ENCODE measurements at places on chromosomes 11 and 22.

DNA sequence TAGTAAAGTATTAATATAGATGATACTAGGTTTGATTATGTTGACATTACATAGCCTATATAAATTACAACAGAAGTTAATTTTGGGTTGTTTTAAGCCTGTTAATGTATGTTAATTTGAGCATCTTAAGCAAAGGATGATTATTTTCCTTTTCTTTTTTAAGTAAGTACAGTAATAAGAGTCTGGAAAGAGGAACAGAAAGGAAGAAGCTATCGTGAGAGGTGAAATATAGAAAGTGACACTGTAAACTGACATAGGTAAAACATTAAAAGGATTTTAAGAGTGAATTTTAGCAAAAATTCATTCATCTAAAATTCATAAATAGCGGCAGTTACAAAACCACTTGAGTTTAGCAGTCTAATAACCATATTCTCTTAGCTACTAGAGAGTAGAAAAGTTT lies 45.5 kb downstream of the FAR1 start:
- no peak for DNase-seq

- no peak for DNase-seq
Observed at GRCh38 chr11:10786451-10786850, 22.3 kb downstream of the EIF4G2 start.

DNA sequence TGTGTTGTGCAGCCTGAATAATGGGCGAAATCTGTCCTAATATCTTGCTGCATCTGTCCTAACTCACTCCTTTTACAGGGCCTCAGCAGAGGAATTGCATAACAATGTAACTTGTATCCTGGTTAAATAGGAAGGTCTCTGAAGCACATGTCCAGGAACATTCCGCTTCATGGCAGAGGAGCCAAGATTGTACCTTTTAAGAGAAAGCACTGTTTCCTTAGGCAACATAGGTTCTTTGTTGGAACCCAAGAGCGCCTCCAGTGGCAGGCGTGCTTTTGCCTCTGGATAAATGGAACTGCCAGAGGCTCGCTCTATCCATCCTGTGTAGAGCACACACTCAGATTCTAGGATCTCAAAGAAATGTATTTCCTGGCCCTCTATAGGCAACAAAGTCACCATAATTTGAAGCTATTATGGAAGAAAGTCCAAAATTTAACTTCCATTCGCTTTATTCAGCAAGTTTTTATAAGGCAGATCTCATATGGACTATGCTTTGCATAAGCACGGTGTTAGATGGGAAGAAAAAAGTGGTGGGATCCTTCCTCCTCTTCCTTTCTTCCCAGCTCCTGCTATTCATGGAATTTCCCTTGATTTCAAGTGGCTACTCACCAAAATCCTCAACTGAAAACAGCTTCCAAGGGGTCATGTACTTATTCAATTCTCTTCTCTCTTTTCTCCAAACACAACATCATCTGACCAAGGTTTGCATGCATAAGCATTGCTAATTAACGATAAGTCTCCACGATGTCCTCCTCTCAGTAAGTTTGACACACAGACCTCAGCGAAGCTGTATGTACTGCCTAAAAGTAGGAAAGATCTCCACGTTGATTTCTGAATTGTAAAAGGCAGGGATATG lies at the start of gene BLID:
BLID (minus strand) TSS at position 692 of the 856 bp plus-strand sequence; CDS start at position 399, 293 bp downstream.
- DNase-seq = no peak

GRCh38 chr11:133956650-133957633 lies at the start of gene IGSF9B:
TSS of gene IGSF9B (minus strand) at chr11:133956968. CDS start at chr11:133956754, 214 bp downstream.
- peak; percentile 92 for DNase-seq

- DNase-seq = no peak
Observed at GRCh38 chr22:38042488-38042790, 14.8 kb upstream of the PICK1 start.

- DNase-seq = no peak
Observed at GRCh38 chr22:45265535-45265934, 19.2 kb upstream of the UPK3A start.

- peak; percentile 44 for DNase-seq
Observed at GRCh38 chr11:47514825-47515647, 37.9 kb downstream of the CELF1 start.

- DNase-seq = no peak
Observed at GRCh38 chr11:31800398-31801265, 10.5 kb downstream of the PAX6 start.

- no peak for DNase-seq
Observed at GRCh38 chr22:25465949-25466348, 98.5 kb upstream of the GRK3 start.

DNA sequence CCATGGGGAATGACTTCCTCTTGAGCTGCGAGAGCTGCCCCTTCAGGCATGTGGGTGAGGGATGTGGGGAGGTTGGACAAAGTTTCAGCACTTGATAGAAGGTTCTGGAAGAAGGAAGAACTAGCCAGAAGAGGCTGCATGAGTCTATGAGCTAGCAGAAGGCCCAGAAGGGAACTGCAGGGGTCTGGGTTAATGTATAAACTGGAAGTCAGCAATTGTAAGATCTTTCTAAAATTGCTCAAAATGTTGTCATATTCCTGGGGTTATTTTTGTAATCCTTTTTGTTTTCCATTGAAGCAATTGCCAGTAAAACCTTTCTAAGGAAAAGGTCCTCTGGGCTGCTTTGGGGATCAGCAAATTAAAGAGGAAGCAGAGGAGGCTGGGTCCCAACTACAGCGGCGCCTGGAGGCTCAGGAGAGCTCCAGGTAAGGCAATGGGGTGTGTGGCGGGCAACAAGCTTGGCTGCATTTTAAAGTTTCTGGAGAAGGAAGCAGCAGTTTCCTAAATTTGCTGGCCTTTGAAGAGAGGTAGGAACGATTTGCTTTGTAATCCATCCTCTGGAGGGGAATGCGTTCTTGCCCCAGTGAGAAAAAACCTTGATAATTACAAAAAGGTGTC lies 29.2 kb downstream of the ADAMTS15 start:
- DNase-seq = no peak

- DNase-seq = no peak
Observed at GRCh38 chr11:125935618-125936199, 10.1 kb upstream of the VSIG10L2 start.

GRCh38 chr11:28535677-28536076 lies 427.5 kb downstream of the METTL15 start:
- DNase-seq = no peak

DNA sequence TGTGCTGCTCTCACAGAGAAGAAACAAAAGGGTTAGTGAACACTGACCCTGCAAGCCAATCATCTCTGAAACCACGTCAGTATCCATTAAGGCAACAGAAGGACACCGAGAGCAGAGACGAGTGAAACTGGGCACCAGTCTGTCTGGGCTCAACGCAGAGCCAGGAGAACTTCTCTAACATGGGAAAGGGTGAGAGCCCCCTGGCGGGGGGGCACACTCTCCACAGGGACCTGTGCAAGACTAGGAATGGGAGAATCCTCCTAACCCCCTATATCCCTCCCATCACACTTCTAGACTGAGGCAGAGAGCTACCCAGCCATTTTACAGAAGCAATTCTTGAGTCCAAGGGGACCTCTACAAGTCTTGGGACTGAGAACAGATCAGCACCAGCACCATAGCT lies 285.8 kb downstream of the SOX6 start:
- DNase-seq = no peak

DNA sequence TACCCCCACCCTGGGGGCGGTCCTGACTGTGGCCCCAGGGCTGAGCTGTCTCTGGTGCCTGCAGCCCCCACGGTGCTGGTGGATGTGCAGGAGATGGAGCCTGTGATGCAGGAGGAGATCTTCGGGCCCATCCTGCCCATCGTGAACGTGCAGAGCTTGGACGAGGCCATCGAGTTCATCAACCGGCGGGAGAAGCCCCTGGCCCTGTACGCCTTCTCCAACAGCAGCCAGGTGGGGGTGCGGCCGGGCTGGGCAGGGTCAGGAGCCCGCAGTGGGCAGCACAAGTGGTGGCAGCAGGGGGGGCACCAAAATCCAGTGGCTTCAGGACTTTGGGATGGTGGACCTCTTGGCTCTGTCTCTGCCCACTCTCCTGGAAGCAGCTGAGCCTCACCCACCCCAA lies 8.0 kb upstream of the NDUFS8 start:
- DNase-seq = no peak

DNA sequence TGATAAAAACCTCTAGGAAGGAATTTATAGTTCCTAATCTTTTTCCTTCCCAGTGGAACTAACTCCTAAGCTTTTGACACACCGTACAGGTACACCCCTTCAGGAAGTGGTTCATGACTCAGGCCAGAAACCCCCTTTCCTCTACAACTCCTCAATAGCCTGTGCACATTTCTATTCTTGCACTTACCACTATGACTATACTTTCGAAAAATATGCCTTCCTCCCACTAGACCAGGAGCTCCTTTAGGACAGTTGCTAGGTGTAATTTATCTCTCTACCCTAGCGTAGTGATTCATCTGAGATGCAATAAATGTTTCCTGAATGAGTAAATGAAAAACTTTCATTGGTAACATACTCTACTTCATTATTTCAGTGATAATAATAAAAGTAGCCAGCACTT lies 14.5 kb downstream of the MAP6 start:
- DNase-seq = no peak

DNA sequence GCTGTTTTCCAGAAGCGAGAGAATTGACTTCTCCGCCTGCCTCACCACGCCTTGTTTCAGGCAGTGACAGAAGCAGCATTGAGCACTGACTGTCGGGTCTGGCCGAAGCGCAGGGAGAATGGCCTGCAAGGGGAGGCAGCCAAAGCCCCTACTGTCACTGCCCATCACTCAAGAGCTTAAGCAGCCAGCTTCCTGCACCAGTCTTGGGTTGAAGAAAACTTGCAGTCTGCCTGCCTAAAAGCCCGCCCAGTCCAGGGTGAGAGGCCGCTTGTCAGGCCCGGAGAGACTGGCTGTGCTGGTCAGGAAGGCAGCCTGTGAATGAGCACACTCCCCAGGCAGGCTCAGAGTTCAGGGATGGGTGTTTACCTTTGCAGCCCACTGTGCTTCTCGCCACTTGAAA lies 108.3 kb downstream of the PKNOX2 start:
- DNase-seq = no peak

GRCh38 chr22:37802310-37803194 lies 5.2 kb upstream of the GCAT start:
- DNase-seq = peak; percentile 29

DNA sequence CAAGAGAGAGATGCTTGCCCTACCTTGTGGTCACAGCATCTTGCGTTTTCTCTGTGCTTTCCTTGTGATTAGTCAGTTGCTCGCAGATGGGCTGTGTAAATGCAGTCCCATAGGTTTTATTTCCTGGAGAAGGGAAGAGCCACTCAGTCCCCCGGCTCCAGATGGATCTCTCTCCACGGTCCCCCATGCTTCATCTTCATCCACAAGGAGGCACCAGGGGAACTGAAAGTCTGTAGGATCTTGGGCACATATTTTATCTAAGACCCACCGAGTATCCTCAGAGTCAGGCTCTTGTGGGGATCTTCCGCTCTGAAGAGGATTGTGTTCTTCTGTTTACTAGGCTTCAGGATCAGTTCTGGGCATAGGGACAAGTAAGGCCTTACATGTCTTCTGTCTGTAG lies 66.8 kb upstream of the E2F8 start:
- DNase-seq = no peak

DNA sequence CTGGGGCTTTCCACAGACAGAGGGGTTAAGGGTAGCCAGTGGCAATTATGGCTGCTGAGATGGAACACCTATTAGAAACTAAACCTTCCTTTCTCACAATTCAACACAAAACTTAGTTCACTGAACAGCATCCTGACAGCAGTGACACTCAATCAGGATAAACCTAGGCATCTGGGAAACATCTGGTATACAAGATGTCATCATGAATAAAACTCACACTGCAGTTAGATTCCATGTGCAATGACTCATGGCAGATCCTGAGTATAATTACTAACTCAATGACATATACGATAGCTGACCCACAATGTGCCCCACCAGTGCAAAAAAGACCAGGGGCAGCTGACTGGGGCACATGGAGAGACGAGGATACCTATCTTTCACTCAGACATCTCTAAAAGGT lies 17.7 kb downstream of the RBFOX2 start:
- no peak for DNase-seq

DNA sequence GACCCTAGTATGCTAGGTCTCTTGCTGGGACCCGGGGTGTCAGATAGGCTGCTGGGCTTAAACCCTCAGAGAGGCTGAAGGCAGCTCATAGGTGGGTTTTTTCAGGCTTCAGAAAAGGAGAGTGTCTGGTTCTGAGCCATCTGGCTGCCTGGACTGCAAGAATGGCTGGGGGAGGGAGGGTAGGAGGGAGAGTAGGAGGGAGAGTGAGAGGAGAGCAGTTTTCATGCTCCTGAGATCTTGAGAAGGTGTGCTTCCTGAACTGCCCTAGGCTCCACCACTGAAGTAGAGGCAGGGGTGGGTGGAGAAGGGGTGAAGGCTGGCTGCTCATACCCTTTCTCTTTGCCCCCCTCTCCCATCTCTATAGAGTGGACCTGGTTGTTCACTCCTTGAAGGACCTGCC lies 4.6 kb downstream of the HMBS start:
- DNase-seq = no peak

GRCh38 chr11:71304491-71304890 lies 52.1 kb upstream of the SHANK2 start:
- DNase-seq = no peak

GRCh38 chr22:43174941-43175531 lies 11.9 kb downstream of the TTLL12 start:
- no peak for DNase-seq

- DNase-seq = no peak
Observed at GRCh38 chr11:78354408-78355308, 63.0 kb downstream of the GAB2 start.

DNA sequence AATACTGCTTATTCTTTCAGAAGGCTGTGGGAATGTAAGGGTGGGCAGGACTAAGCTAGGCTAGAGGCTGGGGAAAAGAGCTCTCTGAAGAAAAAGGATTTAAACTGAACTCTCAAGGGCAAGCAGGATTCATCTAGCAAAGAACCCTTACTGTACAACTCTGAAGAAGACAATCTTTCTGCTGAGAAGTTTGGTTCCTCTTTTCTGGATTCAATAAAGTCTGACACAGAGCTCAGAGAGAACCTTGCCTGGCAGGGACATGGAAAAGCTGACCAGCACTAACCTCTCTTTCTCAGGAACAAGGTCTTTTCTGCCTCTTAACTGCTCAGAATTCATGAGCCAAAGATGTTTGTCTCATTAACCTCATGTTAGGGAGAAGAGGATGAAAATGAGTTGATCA lies 388.4 kb upstream of the DDI1 start:
- DNase-seq = no peak

DNA sequence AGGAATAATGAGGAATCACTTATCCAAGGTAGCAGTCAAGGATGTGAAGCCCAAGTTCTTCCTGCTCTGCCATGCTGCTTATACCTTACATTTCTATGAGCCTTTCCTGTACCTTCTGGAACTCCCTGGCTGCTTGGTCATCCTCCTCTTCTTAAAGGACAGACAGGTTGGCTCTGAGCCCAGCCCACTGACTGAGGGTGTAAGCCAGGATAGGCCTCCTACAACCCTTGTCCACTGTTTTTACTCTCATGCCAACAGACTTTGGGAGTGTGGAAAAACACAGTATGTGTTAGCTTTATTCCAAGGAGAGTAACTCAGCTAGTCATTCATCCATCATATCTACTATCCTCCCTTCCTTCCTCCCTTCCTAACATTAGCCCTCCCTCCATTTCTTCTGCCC lies 47.5 kb downstream of the IRAG1 start:
- no peak for DNase-seq

Data from stimulated activated CD4-positive, alpha-beta T cell treated with anti-CD3 and anti-CD28 coated beads, Interleukin-2, amount 100 ng/mL, for 24 hours (primary cell).